H9 (cell line): ENCODE measurements at places on chromosomes 4 and X. TPM values are rescaled to one million over a fixed set of nuclear protein-coding genes. Genes with fewer than 3 reads are reported as not detected.
A peak's percentile ranks its signal among the peaks of the same experiment; 100 is the strongest.

DNA sequence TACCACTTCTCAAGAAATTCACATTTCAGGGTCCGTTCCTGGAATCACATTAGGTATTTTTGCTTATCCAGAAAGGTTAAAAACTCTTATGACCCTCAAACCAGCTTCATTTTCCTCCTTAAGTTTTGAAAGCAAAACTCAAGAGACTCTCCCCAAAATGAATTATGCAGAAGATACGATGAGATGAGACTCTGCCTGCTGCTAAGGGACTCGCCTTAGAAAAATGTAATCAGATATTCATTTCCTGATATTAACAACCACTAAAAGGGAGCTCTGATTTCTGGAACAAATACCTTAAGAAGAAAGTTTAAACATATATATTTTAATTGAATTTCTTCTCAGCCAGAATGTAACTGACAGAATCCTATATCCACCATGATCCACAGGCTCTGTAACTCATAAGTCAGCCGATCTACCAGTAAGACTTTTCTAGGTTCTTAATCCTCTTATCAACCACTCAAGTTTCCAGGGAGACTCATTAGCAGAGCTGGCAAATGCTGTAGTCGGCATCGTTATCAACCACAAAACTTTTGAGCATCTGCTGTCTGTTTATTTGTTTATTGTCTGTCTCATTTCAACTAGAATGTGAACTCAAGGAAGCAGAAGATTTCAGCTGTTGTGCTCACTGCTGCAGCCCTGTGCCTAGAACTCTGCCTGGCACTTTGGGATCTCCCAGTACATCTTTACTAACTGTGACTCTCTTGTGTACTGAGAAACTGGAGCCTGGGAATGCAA, 112.5 kb downstream of the LDB2 start:
- peaks cover 10% of the 10 kb centered on the region for H3K36me3 ChIP-seq
- no peaks in the 10 kb centered on the region for H3K27me3 ChIP-seq
- no peak overlapping the region for H3K4me3 ChIP-seq
- DNase-seq: no peak
- H3K4me1 ChIP-seq: peaks cover 21% of the 10 kb centered on the region; the same call in 1 of the 2 replicates

DNA sequence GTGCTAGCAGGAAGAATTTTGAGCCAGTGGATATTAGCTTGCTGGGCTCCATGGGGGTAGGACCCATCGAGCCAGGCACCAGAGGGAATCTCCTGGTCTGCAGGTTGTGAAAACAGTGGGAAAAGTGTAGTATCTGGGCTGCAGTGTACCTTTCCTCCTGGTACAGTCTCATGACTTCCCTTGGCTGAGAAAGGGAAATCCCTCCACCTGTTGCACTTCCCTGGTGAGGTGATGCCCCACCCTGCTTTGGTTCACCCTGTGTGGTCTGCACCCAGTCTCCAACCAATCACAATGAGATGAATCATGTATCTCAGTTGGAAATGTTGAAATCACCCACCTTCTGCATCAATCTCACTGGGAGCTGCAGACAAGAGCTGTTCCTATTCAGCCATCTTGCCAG, 341.4 kb upstream of the IRS4 start:
- no peaks in the 10 kb centered on the region for H3K4me1 ChIP-seq
- no peak overlapping the region for H3K27ac ChIP-seq
- DNase-seq: no peak
- H3K27me3 ChIP-seq: no peaks in the 10 kb centered on the region
- peaks cover 6% of the 10 kb centered on the region; the same call in 2 of the 3 replicates for H3K36me3 ChIP-seq

- no peak overlapping the region for H3K27ac ChIP-seq
- peaks cover 6% of the 10 kb centered on the region; the same call in 1 of the 2 replicates for H3K4me1 ChIP-seq
- H3K4me3 ChIP-seq: no peak overlapping the region
- no peak for DNase-seq
These were observed 98.5 kb downstream of the FRAS1 start for GRCh38 chr4:78155616-78156105.

GRCh38 chr4:16196482-16197393, 29.5 kb downstream of the TAPT1 start:
- no peak for DNase-seq
- H3K36me3 ChIP-seq: peaks cover 2% of the 10 kb centered on the region; the same call in 1 of the 2 replicates
- H3K27ac ChIP-seq: no peak overlapping the region

DNA sequence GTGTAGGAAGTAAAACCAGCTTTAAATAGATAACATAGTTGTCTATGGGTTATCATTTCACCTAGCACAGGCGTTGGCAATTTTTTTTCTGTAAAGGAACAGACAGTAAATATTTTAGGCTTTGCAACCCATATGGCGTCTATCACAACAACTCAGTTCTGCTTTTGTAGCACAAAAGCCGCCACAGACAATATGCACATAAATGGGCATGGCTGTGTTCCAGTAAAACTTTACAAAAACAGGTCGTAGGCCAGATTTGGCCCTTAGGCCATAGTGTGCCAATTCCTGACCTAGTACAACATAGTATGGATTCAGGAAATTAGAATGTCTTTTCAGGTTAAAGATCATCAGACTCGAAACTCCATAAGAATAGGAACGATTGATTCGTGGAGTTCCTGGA, 265.3 kb upstream of the GK2 start:
- H3K4me3 ChIP-seq: no peak overlapping the region
- DNase-seq: no peak
- peaks cover 2% of the 10 kb centered on the region; the same call in 1 of the 3 replicates for H3K36me3 ChIP-seq
- no peaks in the 10 kb centered on the region for H3K27me3 ChIP-seq
- no peak overlapping the region for H3K27ac ChIP-seq

DNA sequence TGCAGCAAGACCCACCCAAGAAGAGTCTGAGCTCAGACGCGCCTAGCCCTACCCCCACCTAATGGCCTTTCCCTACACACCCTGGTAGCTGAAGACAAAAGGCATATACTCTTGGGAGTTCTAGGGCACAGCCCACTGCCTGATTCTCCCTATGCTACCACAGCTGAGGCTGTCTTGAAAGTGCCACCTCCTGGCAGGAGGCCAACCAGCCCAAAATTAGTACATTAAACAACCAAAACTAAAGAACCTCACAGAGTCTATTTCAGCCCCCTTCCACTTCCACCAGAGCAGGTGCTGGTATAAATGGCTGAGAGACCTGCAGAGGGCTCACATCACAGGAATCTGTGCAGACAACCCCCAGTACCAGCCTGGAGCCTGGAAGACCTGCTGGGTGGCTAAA, 119.1 kb downstream of the HMGN5 start:
- H3K4me3 ChIP-seq: no peak overlapping the region
- H3K36me3 ChIP-seq: no peaks in the 10 kb centered on the region; the same call in 1 of the 2 replicates
- H3K27ac ChIP-seq: no peak overlapping the region
- no peaks in the 10 kb centered on the region for H3K4me1 ChIP-seq
- no peak for DNase-seq
- H3K27me3 ChIP-seq: no peaks in the 10 kb centered on the region

- H3K36me3 ChIP-seq: no peaks in the 10 kb centered on the region
- H3K4me3 ChIP-seq: no peak overlapping the region
- no peaks in the 10 kb centered on the region for H3K27me3 ChIP-seq
- no peak overlapping the region for H3K27ac ChIP-seq
- no peaks in the 10 kb centered on the region for H3K4me1 ChIP-seq
These were observed 92.5 kb upstream of the BRS3 start for GRCh38 chrX:136395271-136395670.

DNA sequence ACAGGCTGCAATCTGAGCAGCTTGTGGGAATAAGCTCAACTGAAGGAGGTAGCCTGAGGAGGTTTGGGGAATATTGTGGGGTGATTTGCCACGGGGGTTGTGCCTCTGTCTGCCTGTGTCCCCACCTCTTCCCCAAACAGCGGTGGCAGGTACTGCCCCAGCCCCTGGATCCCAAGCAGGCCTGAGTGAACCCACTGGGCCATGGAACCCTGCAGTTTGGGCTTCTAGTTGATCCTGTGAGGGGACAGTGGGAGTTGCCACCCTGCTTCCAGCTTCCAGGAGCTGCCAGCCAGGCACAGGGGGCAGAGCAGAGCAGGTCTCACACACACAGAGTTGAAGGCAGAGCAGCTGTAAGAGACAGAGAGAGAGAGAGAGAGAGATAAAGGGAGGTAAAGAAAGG, 97.4 kb downstream of the PJA1 start:
- H3K4me3 ChIP-seq: no peak overlapping the region
- H3K4me1 ChIP-seq: no peaks in the 10 kb centered on the region
- H3K27ac ChIP-seq: no peak overlapping the region
- no peaks in the 10 kb centered on the region; the same call in 2 of the 3 replicates for H3K36me3 ChIP-seq
- H3K27me3 ChIP-seq: no peaks in the 10 kb centered on the region

DNA sequence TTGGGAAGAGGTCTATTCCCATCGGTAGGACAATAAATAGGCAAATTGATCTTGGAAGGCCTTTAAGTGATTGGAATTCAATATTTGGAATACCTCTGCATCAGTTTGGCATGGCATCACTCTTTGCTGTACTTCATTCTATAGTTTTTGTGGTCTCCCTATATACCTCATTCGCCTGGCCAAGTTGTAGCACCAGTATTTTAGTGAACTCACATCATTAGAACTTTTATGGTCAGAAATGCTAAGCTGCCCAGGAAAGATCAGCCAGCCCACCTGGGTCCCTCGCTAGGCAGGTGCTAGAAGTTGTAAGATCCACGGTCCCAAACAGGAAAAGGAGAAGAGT, 40.3 kb downstream of the ZCCHC13 start:
- peaks cover 11% of the 10 kb centered on the region for H3K36me3 ChIP-seq
- H3K27me3 ChIP-seq: no peaks in the 10 kb centered on the region
- no peak overlapping the region for H3K27ac ChIP-seq
- H3K4me1 ChIP-seq: no peaks in the 10 kb centered on the region

DNA sequence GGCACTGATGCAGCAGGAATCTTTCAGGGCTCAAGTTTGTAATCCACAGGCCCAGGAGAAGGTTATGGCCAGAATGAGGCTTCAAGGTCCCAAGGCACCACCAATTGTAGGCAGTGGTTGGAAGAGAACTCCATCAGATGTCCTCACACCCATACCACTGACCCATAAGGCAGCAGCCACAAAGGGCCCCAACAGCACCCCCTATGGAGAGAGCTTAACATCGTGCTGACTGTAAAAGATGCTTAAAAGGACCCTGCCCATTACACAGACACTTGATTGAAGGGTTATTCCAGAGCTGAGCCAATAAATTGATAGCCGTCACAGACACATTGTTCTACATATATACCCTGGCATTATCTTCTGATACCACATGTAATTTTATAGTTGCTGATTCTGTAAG, 113.7 kb downstream of the SOWAHB start:
- no peak overlapping the region for H3K27ac ChIP-seq
- peaks cover 17% of the 10 kb centered on the region for H3K36me3 ChIP-seq
- peak; percentile 53 for DNase-seq
- H3K4me1 ChIP-seq: no peaks in the 10 kb centered on the region; the same call in 1 of the 2 replicates
- H3K27me3 ChIP-seq: no peaks in the 10 kb centered on the region; the same call in 1 of the 2 replicates
- no peak overlapping the region for H3K4me3 ChIP-seq

GRCh38 chrX:51144828-51145442, 187.7 kb upstream of the NUDT10 start:
- no peaks in the 10 kb centered on the region for H3K27me3 ChIP-seq
- H3K27ac ChIP-seq: no peak overlapping the region
- H3K4me3 ChIP-seq: no peak overlapping the region
- DNase-seq: peak; percentile 51
- no peaks in the 10 kb centered on the region for H3K36me3 ChIP-seq

- no peak overlapping the region for H3K4me3 ChIP-seq
- peaks cover 49% of the 10 kb centered on the region for H3K36me3 ChIP-seq
- H3K27me3 ChIP-seq: no peaks in the 10 kb centered on the region
These were observed 89.9 kb upstream of the TLR2 start for GRCh38 chr4:153594210-153594609.

GRCh38 chr4:180949424-180950213, 1293.6 kb upstream of the TENM3 start:
- no peak overlapping the region for H3K27ac ChIP-seq
- H3K4me3 ChIP-seq: no peak overlapping the region
- DNase-seq: no peak
- H3K4me1 ChIP-seq: no peaks in the 10 kb centered on the region
- peaks cover 5% of the 10 kb centered on the region; the same call in 1 of the 2 replicates for H3K36me3 ChIP-seq

DNA sequence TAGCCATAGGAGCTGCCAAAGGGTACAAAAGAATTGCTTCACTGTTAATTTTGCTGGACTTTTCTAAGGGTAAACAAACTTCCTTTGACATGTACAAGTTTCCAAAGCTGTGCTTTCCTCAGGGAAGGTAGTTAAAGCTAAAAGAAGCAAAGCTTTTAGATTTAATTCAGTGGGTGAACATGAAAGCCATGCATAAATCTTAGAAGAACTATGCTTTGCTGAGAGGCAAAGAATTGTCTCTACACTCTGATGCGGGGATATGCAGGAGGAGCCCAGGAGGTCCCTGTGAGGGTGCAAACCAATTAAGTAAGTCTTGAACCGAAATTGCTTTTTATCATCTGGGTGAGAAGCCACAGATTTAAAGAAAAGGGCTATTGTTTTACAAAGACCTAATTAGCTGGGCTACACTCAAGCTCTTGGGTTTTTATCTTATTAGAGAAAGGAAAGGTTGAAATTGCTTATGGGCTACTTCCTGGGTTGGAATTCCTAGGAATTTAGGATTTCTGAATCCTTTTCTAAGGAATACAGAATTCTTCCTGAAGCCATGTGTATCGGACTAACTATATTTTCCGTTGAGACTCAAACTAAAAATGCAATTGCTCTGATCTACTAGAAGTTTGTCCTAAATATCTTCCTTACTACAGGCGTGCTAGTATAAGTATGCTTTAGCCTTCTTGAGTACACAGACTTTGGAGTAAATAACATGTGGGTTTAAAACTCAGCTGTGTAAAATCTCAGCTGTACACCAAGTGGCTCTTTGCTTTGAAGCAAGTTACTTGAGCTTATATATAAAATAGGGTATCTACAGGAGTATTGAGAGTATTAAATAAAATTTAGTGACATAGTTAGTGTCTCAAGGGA, 188.4 kb upstream of the ANK2 start:
- peaks cover 8% of the 10 kb centered on the region; the same call in 1 of the 2 replicates for H3K4me1 ChIP-seq
- H3K4me3 ChIP-seq: no peak overlapping the region
- peak overlapping the region; percentile 47 for H3K27ac ChIP-seq
- DNase-seq: no peak
- no peaks in the 10 kb centered on the region for H3K36me3 ChIP-seq

DNA sequence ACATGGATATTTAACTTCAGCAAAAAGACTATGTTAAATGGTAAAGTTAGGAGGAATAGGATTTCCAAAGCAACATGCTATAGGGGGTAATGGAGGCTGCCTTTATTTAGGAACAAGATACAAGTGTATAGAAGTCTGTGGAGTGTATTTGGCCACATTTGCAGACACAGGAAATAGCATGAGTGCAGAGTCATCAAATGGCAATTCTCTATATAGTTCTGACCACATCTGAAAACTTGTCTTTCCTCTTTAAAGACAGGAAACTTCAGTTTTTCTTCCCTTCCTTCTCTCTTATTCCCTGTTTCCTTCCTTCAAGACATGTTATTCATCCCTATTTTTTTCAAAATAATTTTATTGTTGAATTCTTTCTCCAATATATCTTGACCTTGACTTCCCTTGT, 119.3 kb upstream of the PITX2 start:
- H3K4me3 ChIP-seq: no peak overlapping the region
- H3K27me3 ChIP-seq: no peaks in the 10 kb centered on the region
- H3K4me1 ChIP-seq: no peaks in the 10 kb centered on the region
- no peak overlapping the region for H3K27ac ChIP-seq
- H3K36me3 ChIP-seq: no peaks in the 10 kb centered on the region

Gene PROM1
- 95.0 and 98.3 TPM in 2 replicates for total RNA-seq

Gene P2RY10
- not detected in 2 replicates for total RNA-seq

Gene C4orf50
- total RNA-seq: 0.17 and 0.18 TPM in 2 replicates

Gene ARAP2
- 6.3 TPM in 2 replicates for total RNA-seq
